ENCODE measurements at places on chromosomes 4 and X.

DNA sequence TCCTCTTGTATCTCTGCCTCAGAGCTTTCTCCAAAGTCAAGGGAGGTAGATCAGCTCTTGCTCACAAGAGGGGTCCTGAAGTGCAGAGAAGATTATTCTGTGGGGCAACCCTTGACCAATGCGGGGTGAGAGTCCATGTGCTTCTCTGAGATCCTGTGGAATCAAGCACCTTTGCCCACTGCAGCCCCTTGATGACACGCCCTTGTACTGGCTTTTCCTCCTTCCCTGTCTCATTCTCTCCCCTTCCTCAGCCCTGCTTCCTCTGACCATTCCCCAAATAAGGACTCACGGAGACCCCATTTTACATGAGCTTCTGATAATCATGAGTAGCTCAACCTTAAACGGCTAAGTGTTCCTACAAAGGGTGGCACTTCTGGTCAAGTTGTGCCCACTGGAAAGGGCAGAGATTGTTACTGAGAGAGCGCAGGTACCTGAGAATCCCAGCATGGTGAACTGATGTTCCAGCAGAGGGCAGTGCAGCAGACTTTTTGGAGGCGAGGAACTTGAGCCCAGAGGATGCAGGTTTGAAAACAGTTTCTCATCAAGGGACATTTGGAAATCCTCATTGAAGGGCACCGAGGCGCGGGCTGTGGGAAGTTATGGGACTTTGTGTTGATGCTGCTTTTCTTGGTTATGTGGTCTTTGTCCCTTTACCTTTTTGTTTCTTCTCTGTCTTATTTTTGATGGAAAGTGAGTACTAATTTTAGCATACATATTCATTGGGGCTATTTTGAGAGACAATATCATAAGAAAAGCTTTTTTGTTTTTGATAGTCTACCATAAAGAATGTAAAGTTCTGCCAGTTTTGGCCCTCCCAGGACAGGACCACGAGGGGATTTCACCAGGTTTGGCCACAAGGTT lies 201.3 kb downstream of the RBM46 start:
- peak; percentile 51 for DNase-seq

DNA sequence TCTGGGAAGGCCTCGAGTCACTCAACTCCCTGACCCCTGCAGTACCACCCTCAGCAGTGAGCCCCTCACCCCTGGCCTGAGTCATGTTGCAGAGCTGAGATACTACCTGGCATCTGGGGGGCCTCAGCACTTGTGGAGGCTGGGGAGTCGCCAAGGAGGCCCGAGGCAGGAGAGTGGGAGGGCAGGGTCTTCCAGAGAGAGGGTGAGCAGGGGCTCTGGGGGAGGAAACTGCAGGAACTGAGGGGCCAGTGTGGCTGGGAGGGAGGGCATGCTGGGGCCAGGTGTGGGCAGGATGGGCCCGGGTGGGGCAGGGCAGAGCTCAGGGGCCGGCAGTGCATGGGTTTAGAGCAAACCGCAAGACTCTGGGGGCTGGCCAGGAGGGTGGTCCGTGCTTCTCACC lies 59.7 kb downstream of the SORCS2 start:
- no peak for DNase-seq

GRCh38 chr4:186485561-186486062 lies 69.8 kb downstream of the MTNR1A start:
- no peak for DNase-seq

DNA sequence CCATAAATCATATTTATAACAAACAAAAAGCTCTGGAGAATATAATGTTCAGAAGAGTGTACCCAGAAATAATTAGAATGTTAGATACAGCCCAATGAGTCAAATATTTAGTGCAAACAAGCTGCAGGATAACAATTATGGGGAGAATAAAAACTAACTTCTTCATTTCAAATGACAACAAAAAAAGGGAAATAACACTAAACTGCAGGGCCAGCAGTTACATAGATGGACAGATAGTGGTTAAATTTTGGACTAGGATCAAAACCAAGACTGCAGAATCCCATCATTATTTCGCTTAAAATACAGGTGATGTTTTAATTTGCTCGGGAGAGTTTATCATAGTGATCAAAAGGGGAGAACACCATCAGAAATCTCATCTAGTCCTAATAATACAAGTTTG lies 617 bp upstream of the GPR34 start:
- no peak for DNase-seq

DNA sequence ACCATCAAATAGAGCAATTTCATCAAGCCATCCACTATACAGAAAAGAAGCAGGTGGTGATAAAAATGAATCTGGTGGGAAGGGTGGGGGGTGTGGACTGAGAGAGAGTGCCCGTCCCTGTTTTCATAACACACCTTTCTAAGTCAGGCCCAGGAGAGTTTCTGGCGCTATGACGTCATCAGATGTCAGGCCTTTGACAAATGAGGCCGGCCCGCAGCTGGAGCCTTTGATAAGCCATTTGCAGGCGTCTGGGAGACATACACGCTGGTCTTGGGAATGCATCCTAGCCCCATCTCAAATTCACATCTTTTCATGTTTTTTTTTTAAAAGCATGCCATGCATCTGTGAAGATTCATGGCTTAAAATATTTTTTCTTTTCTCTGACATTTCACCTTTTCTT lies 404.5 kb downstream of the BCOR start:
- DNase-seq, result no peak

GRCh38 chr4:182648766-182649165 lies 268.4 kb downstream of the DCTD start:
- DNase-seq, result no peak

DNA sequence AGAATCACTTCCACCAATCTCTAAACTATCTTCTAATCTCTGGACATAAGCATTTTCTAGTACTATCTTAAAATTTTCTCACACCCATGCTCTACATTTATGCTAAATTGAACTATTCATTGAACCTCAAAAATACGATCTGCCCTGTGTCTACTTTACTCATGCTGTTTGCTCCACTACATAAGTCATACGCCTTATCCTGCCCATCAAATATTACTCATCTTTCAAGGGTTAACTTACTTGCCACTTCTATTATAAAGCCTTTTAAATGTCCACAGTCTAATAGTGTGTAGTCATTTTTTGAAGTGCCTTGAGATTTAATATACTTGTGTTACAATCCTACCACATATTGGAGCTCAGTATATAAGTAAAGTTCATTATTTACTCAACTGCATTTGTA lies 727.7 kb upstream of the SLIT2 start:
- no peak for DNase-seq

- no peak for DNase-seq
Measured at GRCh38 chr4:82688091-82688795, 110.4 kb downstream of the SCD5 start.

DNA sequence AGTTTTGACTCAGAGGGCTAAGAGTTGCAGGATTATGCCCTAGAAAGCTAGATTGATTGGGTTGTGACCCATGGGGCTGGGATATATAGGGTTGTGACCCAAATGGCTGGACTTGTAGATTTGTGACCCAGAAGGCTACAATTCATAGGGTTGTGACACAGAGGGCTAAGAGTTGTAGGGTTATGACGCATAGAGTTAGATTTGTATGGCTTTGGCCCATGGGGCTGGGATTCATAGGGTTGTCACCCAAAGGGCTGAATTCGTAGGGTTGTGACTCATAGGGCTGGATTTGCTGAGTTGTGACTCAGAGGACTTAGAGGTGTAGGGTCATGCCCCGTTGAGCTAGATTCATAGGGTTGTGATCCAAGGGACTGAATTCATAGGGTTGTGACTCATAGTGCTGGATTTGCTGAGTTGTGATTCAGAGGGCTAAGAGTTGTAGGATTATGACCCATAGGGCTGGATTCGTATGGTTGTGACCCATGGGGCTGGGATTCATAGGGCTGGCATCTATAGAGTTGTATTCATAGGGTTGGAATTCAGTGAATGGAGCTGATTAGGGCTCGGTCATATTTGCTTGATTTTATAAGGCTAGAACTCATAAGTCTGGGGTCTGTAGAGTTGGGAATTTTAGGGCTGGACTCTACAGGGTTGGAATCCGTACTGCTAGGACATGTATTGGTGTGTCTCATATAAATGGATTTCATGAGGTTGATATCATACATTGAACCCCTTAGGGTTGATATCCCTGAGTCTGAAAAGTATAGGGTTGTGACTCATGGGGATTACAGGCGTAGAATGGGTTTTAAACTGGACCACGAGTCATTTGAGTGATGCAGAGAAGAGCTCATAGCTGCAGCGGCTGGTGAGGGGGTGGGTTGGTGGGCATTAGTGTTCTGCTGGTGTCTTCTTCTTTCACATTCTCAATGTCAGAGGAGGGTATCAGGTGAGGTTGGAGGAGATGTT lies 125.7 kb downstream of the CRLF2 start:
- no peak for DNase-seq

DNA sequence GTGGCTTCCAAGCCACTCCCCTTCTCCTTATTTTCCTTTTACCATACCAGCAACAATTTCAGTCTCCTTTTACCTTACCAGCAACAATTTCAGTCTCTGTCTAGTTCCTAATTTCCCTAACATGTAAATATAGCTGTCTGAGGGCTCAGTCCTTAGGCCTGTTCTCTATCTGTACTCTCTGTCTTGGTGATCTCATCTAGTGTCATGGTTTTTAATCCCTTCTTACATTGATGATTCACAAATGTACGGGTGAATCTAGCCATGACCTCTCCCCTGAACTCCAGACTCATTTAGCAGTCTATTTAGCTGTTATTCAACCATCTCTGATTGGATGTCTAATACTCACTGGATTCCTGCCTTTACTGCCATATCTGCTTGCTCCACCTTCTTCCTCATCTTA lies 7.2 kb downstream of the IL15 start:
- DNase-seq, result no peak

- no peak for DNase-seq
Measured at GRCh38 chr4:4775493-4776004, 83.9 kb upstream of the MSX1 start.

DNA sequence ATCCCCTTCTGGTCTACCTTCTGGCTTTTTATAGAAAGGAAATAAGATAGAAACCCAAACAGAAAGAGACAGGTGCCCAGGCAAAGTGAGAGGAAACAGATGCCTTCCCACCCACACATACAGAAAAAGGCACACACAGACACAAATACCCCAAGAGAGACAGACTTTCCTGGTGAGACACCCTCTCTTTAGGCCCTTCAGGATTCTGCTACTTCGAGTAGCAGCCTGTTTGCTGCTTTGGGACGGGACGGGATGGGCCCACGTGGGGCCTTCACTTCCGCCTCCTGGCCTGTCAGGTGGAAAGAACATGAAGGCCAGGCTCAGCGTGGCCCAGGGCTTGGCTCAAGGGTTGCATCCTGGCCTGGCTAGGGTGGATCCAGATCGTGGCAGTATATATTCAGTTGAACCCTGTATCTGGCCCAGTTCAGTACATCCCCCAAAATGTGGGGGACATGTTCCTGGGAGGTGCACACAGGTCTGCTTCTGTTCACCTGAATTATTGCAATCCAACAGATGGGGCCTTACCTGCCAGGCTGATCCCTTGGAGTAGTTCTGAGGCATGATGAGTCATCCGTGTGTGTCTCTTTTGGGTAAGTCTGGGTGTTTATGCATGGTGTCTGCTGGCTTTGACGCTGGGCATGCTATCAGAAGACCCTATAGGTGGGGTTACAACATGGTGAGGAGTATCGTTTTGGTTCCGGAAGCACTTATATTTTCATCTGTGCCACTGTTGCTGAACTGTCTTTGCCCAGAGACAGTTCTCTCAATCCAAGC lies 2.4 kb downstream of the ZNF275 start:
- DNase-seq, result peak; percentile 9

GRCh38 chrX:283115-283845 lies 2.1 kb downstream of the PLCXD1 start:
- peak; percentile 95 for DNase-seq

Measured in activated CD4-positive, alpha-beta T cell treated with anti-CD3 and anti-CD28 coated beads, Interleukin-2, Interleukin-6, amounts not matched to agents 100 ng/mL and 50 ng/mL, durations not matched to agents 16 hours and 8 hours (primary cell).